Left ventricle myocardium inferior (tissue), 1 donor: ENCODE measurements at places on chromosomes 11 and 22.

DNA sequence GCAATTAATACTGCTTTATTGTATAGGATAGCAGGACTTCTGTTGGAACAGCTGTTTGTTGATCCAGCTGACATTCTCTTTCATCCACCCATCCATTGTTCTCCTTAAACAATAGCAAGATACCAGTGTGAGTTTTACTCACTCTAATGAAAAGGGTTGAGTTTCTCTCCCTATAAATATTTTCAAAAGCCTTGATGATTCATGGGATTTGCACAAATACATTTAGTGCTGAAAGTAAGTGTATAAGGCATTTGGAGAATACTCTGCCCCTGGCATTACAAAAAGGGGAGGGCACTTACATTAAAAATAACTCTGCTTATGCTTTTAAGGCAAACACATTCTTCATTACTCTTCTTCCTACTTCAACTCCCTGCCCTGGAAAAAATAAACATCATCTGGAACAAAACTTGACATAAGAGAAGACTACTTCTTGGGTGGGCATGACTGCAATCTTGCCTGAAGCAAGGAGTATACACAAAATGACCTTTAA, 634.9 kb downstream of the METTL15 start:
- H3K36me3 ChIP-seq: no peaks in the 10 kb centered on the region
- DNase-seq: no peak
- H3K27ac ChIP-seq: no peak overlapping the region

DNA sequence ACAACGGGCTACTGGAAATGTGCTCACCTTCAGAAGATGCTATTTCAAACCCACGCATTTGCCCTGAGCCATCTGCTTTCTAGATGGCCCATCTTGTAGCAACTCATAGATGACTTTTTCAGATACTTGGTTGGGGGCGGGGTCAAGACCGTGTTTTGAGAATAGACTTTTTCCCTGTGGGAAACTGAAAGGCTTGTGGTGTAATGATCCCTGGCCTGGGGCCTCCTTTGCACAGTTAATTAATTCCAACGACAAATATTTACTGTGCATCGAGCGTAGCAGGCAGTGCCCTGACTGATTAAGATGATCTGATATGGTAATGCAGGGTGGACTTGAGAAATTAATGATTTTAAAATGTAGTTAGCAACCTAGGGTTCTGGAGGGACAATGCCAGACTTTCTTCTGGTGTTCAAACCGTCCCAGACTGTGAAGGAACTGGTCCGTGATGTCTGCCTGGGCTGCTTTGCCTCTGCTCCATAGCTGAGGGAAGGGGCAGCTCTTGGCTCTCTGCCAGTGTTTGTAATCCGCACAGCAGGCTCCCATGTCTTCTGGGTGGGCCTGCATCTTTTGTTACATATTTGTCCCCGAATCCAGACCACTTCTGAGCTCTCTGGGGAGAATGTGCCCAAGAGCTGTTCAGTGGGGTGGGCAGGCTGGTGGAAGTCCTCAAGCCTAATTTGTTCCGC, 84.8 kb downstream of the ADAMTS15 start:
- no peak for DNase-seq
- peaks cover 16% of the 10 kb centered on the region for H3K4me1 ChIP-seq
- H3K27ac ChIP-seq: no peak overlapping the region
- no peak overlapping the region for H3K4me3 ChIP-seq

- no peak overlapping the region for H3K4me3 ChIP-seq
- no peak overlapping the region for H3K27ac ChIP-seq
- peak; percentile 42 for DNase-seq
- peaks cover 12% of the 10 kb centered on the region for H3K4me1 ChIP-seq
Observed at GRCh38 chr11:109644152-109644551, 222.2 kb downstream of the C11orf87 start.

DNA sequence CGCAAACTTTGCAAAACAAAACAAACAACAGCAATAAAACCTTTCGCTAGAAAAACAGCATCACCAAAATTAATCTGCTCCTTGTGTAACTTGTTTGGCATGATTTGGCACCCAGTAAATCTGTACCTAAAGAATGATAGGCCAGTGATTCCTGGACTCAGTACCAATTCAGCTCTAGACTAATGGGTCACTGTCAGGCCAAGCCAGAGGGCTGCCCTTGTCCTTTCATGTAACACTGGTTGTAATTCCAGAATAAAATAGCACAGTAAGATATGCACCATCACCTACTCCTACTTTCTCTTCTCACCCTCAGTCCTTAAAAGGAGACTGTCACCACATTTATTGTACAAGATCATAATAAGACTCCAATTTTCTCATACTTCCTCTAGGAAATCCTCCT, 341.6 kb upstream of the PITPNB start:
- DNase-seq: no peak
- no peaks in the 10 kb centered on the region for H3K27me3 ChIP-seq
- H3K4me3 ChIP-seq: no peak overlapping the region
- H3K36me3 ChIP-seq: no peaks in the 10 kb centered on the region

DNA sequence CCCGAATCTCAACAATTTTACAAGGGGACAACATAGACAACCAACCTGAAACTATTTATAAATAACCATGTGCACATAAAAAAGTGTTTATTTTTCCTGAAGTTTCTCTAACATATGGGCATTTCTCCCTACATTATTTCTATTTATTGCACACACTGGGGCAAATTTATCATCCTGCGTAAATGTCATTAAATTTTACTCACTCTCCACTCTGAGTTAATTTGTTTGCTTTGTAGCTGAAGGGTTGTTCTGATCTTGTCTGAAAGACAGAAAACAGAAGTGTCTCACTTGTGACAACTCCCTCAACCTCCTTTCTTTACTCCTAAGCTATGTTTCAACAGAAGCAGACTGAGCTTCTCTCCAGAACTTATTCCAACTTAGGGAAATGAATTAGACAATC, 194.2 kb downstream of the HIPK3 start:
- H3K36me3 ChIP-seq: no peaks in the 10 kb centered on the region
- no peak for DNase-seq
- H3K4me1 ChIP-seq: no peaks in the 10 kb centered on the region

- DNase-seq: no peak
- no peaks in the 10 kb centered on the region for H3K36me3 ChIP-seq
- no peaks in the 10 kb centered on the region for H3K4me1 ChIP-seq
- no peak overlapping the region for H3K4me3 ChIP-seq
- no peak overlapping the region for H3K27ac ChIP-seq
- H3K27me3 ChIP-seq: peaks cover 18% of the 10 kb centered on the region
Observed at GRCh38 chr11:114784891-114785290, 106.6 kb downstream of the NXPE2 start.

GRCh38 chr11:88337987-88338668, 592 bp upstream of the CTSC start:
- DNase-seq: peak; percentile 39
- no peaks in the 10 kb centered on the region for H3K27me3 ChIP-seq
- H3K36me3 ChIP-seq: peaks cover 7% of the 10 kb centered on the region

GRCh38 chr11:46363455-46364005, 16.3 kb downstream of the DGKZ start:
- DNase-seq: peak; percentile 72
- no peaks in the 10 kb centered on the region for H3K27me3 ChIP-seq
- peak overlapping the region; percentile 67 for H3K4me3 ChIP-seq
- peaks cover 84% of the 10 kb centered on the region for H3K4me1 ChIP-seq
- H3K27ac ChIP-seq: peak overlapping the region; percentile 94

DNA sequence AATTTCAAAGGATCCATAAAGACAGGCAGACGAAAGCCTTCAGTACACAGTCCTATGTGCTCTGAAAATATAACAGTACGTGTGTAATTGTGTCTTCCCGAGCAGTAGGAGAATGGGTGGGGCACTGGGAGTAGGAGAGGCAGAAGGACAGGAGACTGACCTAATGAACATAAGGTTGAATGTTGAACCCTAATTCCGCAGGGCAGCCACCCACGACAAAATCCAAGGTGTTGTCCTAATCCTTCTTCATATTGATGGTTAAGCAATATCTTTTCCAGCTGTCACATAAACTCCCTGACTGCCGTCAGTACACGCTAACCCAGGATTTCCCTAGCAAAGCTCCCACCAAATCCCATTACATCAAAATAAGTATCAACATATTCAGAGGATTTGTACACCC, 34.5 kb downstream of the SPATA19 start:
- DNase-seq: no peak
- peaks cover 64% of the 10 kb centered on the region for H3K27me3 ChIP-seq
- no peak overlapping the region for H3K4me3 ChIP-seq
- H3K27ac ChIP-seq: no peak overlapping the region

DNA sequence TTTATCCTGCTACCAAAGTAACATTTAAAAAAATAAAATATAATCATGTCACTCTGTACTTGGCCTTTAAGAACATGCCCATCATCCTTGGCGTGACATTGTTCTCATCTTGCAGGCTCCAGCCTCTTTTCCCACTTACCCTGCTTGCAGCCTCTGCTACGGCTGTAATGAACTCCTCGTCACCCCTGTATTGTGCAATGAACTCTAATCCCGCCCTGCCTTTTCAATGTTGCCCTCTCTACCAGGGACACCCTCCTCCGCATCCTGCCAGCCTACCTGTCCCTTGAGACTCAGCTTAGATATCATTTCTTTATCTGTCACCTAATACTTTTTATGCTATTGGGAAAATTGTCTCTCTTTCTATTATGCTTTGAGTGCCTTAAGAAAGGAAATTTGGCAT, 12.6 kb upstream of the MMP20 start:
- DNase-seq: no peak
- no peak overlapping the region for H3K4me3 ChIP-seq
- H3K27me3 ChIP-seq: no peaks in the 10 kb centered on the region
- H3K36me3 ChIP-seq: no peaks in the 10 kb centered on the region

DNA sequence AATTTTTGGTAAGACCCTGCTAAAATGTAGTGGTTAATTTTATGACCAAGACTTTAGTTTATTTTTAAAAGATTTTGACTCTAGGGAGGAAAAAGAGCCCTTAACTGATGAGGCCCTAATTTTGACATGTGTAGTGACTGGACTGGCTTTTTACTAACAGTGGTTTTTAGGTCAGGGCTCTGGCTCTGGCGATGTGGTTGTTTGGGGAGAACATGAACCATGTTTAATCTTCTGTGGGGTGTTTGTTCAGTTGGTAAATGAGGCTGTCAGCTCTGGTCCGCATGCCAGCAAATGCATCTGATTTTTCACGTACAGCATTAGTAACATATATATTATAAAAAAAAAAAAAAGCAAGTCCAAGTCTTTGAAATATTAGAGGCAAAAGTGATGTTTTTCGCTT, 104.3 kb downstream of the EXT2 start:
- no peak for DNase-seq
- H3K27ac ChIP-seq: no peak overlapping the region
- H3K4me1 ChIP-seq: peaks cover 17% of the 10 kb centered on the region
- peaks cover 10% of the 10 kb centered on the region for H3K36me3 ChIP-seq
